ENCODE measurements at places on chromosomes 2 and 18. TPM values are rescaled to one million over a fixed set of nuclear protein-coding genes. Genes with fewer than 3 reads are reported as not detected.

GRCh38 chr2:20677301-20678085, 10.5 kb downstream of the GDF7 start:
- DNase-seq = no peak
- peaks cover 33% of the 10 kb centered on the region for H3K27me3 ChIP-seq

DNA sequence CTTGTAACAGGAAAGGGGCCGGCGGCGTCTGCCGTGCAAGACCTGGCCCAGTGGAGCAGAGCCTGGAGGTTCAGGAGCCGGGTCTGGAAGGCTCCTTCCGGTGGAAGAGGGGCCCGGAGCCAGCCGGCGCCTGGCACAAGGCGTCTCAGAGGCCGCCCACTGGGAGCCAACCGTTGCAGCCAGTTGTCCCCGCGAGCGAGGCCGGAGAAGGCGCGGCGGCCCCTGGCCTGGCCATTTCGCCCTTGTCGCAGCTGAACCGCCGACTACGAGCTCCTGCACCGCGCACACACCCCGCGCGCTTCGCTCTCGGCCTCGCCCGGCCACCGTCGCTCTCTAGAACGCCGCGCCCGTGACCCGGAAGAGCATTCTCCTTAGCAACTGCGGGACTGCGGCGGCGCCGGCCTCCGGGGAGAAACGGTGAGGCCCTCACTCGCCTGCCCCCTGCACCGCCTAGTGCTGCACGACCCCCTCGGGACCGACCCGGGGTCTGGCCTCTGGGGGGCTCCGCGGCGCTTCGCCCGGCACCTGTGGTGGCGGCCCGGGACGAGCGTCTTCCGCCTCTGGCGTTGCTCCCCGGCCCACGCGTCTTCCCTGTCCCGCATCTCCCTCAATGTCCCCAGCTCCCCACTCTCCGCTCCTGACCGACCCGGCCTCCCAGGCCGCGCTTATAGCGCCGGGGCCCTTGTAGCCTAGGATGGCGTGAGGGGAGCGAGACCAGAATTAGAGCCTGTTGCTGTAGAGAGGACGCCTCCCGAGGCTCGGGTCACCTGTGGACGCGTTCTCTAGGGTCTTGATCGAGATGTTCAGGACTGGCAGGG, at the start of gene DIS3L2:
Gene DIS3L2 (plus strand): TSS at position 365 of the 818 bp plus-strand sequence. CDS start 53,215 bp downstream, outside the sequence.
- DNase-seq = peak; percentile 81
- peak within 1 kb of the TSS; percentile 50 for H3K27ac ChIP-seq
- H3K4me1 ChIP-seq = peaks cover 14% of the 10 kb centered on the region
- H3K4me3 ChIP-seq = peak within 1 kb of the TSS; percentile 84
- H3K36me3 ChIP-seq = no peaks in the 10 kb centered on the region
- H3K27me3 ChIP-seq = no peaks in the 10 kb centered on the region

DNA sequence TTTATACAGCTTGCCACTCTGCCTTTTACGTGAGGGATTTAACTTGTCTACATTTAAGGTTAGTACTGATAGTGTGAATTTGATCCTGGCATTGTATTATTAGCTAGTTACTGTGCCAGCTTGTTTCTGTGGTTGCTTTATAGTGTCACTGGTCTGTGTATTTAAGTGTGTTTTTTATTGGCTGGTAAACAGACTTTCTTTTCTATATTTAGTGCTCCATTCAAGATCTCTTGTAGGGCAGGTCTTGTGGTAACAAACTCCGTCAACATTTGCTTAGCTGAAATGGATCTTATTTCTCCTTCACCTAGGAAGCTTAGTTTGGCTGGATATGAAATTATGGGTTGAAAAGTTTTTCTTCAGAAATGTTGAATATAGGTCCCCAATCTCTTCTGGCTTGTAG, 1971.0 kb upstream of the LRRTM1 start:
- H3K27ac ChIP-seq = no peak overlapping the region
- no peaks in the 10 kb centered on the region for H3K27me3 ChIP-seq
- H3K4me3 ChIP-seq = no peak overlapping the region

GRCh38 chr2:173657996-173658717, 303.5 kb downstream of the CDCA7 start:
- H3K4me3 ChIP-seq = no peak overlapping the region
- H3K27ac ChIP-seq = no peak overlapping the region
- no peak for DNase-seq
- H3K27me3 ChIP-seq = peaks cover 2% of the 10 kb centered on the region

DNA sequence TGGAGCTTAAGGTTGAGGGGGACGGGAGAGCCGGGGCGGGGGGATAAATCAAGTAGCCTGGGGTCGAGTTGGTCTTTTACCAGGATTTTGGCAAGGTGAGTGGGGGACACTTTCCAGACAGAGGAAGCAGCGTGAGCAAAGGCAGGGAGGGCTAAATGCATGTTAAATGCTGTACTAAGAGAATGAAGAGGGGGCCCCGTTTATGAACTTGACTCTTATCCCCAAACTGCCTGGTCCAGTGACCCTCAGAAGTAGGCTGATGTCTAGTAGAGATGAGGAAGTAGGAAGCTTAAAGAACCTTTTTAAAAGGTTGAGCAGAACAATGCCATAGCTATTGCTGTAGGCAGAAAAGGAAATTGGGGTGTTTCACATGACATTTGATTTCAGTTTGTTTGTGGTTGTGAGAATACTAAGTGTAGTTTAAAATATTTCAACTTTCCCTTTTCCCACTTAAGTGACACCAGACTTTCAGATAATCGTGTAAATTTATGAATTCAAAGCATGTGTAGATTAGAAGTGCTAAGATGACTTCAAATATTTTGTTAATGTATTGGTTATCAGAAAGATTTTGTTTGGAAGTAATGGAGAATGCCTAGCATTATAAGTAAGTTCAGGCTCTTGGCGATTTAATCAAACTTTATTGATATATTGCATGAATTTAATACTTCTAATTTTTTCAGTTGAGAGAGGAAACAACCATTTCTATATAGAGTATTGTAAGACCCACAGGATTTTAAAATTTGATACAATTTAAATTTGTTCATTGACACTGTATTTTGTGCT, 1.8 kb downstream of the REL start:
- H3K36me3 ChIP-seq = no peaks in the 10 kb centered on the region
- no peaks in the 10 kb centered on the region for H3K27me3 ChIP-seq
- DNase-seq = no peak
- H3K4me1 ChIP-seq = peaks cover 5% of the 10 kb centered on the region

GRCh38 chr2:225598897-225599296, 199.4 kb downstream of the NYAP2 start:
- no peaks in the 10 kb centered on the region for H3K36me3 ChIP-seq
- no peak overlapping the region for H3K4me3 ChIP-seq
- DNase-seq = no peak
- H3K27me3 ChIP-seq = no peaks in the 10 kb centered on the region
- no peaks in the 10 kb centered on the region for H3K4me1 ChIP-seq
- H3K27ac ChIP-seq = no peak overlapping the region

GRCh38 chr2:37665604-37666362, 5.7 kb downstream of the CDC42EP3 start:
- H3K4me1 ChIP-seq = peaks cover 6% of the 10 kb centered on the region
- H3K27me3 ChIP-seq = no peaks in the 10 kb centered on the region
- no peaks in the 10 kb centered on the region for H3K36me3 ChIP-seq

GRCh38 chr18:45402485-45403056, 212.7 kb upstream of the SLC14A2 start:
- H3K36me3 ChIP-seq = no peaks in the 10 kb centered on the region
- H3K4me1 ChIP-seq = no peaks in the 10 kb centered on the region
- no peak overlapping the region for H3K4me3 ChIP-seq
- H3K27ac ChIP-seq = no peak overlapping the region

DNA sequence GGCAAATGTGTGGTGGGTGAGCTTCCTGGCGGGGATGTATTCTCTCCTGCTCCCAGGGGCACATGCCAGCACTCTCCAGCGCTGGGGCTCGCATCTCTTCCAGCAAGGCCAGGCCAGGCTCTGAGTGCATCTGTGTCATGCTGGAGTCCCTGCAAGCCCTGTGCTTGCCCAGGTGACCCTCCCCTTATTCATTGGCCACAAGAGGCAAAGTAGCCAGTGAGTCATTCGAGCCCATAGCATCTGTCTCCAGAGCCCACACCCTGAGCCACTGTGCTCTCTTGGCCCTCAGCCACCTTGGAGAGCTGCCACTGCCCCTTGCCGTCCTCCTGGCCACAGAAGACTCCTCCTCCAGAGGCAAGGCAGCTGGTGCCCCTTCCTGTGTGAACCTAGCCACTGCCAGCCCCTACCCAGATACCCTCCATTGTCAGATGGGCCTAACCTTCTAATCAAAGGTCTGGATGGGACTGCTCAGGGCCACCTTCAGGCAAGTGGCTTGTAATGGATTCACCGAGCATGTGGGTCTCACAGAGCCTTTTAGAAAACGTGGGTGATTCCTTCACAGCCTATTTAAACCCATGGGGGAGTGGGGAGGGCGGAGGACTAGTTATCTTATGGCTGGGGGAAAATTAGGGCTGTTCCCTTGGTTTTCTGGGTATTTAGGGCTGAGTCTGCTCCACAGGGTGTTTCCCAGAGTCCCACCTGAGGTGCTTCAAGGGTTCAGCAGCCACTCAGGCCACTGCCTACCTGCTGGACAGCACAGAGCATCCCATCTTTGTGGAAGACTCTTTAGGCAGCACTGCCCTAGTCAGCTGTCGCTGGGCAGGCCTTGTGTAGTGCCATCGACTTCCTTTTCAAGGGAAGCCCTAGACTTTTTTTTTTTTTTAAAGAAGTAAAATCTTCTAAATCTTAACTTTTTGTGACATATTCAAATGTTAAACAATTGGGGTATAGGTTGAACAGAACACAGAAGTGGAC, 137.4 kb downstream of the ACOXL start:
- no peak overlapping the region for H3K27ac ChIP-seq
- H3K36me3 ChIP-seq = no peaks in the 10 kb centered on the region
- DNase-seq = no peak
- no peaks in the 10 kb centered on the region for H3K27me3 ChIP-seq
- no peak overlapping the region for H3K4me3 ChIP-seq
- peaks cover 9% of the 10 kb centered on the region for H3K4me1 ChIP-seq

- no peak overlapping the region for H3K27ac ChIP-seq
- no peak overlapping the region for H3K4me3 ChIP-seq
- DNase-seq = no peak
- no peaks in the 10 kb centered on the region for H3K27me3 ChIP-seq
These were observed 28.4 kb upstream of the TANK start for GRCh38 chr2:161131804-161132203.

- peaks cover 65% of the 10 kb centered on the region for H3K4me1 ChIP-seq
- DNase-seq = peak; percentile 61
- peaks cover 6% of the 10 kb centered on the region for H3K27me3 ChIP-seq
- H3K4me3 ChIP-seq = peak overlapping the region; percentile 40
- no peak overlapping the region for H3K27ac ChIP-seq
These were observed 171.5 kb downstream of the CELF4 start for GRCh38 chr18:37393945-37394609.

GRCh38 chr18:28736951-28737350, 560.0 kb upstream of the CDH2 start:
- no peaks in the 10 kb centered on the region for H3K27me3 ChIP-seq
- no peak overlapping the region for H3K4me3 ChIP-seq
- no peak overlapping the region for H3K27ac ChIP-seq
- H3K36me3 ChIP-seq = no peaks in the 10 kb centered on the region
- DNase-seq = no peak

- peaks cover 4% of the 10 kb centered on the region for H3K4me1 ChIP-seq
- no peak for DNase-seq
- H3K36me3 ChIP-seq = no peaks in the 10 kb centered on the region
These were observed 6.9 kb downstream of the ATP6V1B1 start for GRCh38 chr2:70942396-70943204.

DNA sequence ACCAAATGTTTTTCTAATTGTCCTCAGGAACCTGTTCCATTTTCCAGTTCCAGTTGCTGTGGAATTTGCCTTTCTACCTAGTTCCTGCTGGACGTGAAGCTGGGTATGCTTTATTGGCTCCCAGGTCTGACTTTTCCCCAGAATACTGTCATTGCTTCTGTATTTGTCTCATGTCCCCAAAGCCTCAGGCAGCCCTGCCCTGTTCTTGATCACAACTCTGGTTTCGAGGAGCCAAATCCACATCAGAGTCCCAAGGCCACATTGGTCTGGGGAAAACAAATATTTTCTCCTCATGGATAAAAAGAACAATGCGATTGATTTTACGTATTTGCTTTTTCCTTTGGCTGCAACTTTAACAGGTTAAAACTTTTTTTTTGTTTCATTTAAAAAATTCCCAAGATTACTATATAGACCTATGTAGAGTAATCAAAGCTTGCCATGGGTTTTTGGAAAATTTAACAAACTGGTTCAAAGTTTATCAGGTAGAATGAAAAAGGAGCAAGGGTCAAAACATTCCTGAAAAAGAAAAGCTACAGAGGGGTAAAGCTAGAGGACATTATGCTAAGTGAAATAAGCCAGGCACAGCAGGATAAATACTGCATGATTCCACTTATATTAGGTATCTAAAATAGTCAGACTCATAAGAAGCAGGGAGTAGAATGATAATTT, 85.2 kb downstream of the MDH1 start:
- H3K27me3 ChIP-seq = no peaks in the 10 kb centered on the region
- H3K36me3 ChIP-seq = no peaks in the 10 kb centered on the region
- H3K27ac ChIP-seq = no peak overlapping the region
- no peak for DNase-seq

GRCh38 chr2:3319134-3319533, 58.5 kb downstream of the EIPR1 start:
- no peak for DNase-seq
- H3K4me3 ChIP-seq = no peak overlapping the region
- peaks cover 38% of the 10 kb centered on the region for H3K36me3 ChIP-seq
- no peak overlapping the region for H3K27ac ChIP-seq

GRCh38 chr2:216059233-216059834, 22.3 kb downstream of the PECR start:
- DNase-seq = no peak
- H3K36me3 ChIP-seq = peaks cover 9% of the 10 kb centered on the region
- H3K4me3 ChIP-seq = no peak overlapping the region
- H3K4me1 ChIP-seq = no peaks in the 10 kb centered on the region

DNA sequence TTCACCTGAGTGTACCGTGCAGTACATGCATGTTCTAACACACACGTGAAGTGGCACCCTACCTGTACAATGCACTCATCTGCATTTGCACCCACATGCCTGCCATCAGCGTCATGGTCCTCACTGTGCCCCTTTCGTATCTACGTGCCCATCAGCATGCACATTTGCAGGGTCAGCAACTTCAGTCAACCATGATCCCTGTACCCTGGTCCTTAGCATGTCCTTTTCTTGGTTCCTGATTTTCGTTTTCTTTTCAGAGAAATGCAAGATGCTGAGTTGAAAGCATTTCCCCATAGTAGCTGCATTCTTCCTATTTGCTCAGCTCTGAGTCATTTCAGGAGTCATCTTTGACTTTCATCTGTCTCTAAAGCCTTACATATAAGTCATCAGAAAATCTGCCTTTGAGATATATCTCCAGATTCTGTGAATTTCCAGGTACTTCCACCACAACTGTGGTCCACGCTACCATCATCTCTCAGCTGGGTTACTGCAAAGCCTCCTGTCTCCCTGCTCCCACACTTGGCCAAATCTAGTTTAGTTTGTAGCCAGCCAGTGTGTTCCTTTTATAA, 14.7 kb upstream of the PUM2 start:
- H3K36me3 ChIP-seq = no peaks in the 10 kb centered on the region
- no peaks in the 10 kb centered on the region for H3K27me3 ChIP-seq
- H3K27ac ChIP-seq = no peak overlapping the region
- H3K4me1 ChIP-seq = no peaks in the 10 kb centered on the region
- no peak overlapping the region for H3K4me3 ChIP-seq

- H3K27ac ChIP-seq = no peak overlapping the region
- DNase-seq = no peak
- no peaks in the 10 kb centered on the region for H3K27me3 ChIP-seq
- peaks cover 24% of the 10 kb centered on the region for H3K4me1 ChIP-seq
These were observed 47.1 kb upstream of the ZFP36L2 start for GRCh38 chr2:43273529-43273928.

Gene SRD5A2
- polyA plus RNA-seq = 0.21 TPM

Gene ONECUT2
- 3.5 TPM for polyA plus RNA-seq

Gene MYO3B
- 0.54 TPM for polyA plus RNA-seq

Gene EFHD1
- polyA plus RNA-seq = 42.9 TPM

Gene MAP3K19
- 6.2 TPM for polyA plus RNA-seq

Gene SMCHD1
- 39.1 TPM for polyA plus RNA-seq

Gene ALPI
- not detected for polyA plus RNA-seq

Gene SIGLEC15
- 0.47 TPM for polyA plus RNA-seq

Gene ASB3
- 32.4 TPM for polyA plus RNA-seq

Gene SDC1
- polyA plus RNA-seq = 7.7 TPM
